ENCODE measurements at places on chromosomes 1 and 21.

- no peak for DNase-seq
These were observed 1.3 kb upstream of the SELP start for GRCh38 chr1:169631249-169631648.

GRCh38 chr1:61241411-61241838 is 159.1 kb downstream of the NFIA start:
- DNase-seq = no peak

GRCh38 chr1:219427403-219427802 is 185.5 kb downstream of the ZC3H11B start:
- no peak for DNase-seq

- DNase-seq = no peak
These were observed 6.0 kb downstream of the DLGAP3 start for GRCh38 chr1:34923490-34923889.

- DNase-seq = no peak
These were observed 4.2 kb downstream of the S100A12 start for GRCh38 chr1:153371231-153371630.

DNA sequence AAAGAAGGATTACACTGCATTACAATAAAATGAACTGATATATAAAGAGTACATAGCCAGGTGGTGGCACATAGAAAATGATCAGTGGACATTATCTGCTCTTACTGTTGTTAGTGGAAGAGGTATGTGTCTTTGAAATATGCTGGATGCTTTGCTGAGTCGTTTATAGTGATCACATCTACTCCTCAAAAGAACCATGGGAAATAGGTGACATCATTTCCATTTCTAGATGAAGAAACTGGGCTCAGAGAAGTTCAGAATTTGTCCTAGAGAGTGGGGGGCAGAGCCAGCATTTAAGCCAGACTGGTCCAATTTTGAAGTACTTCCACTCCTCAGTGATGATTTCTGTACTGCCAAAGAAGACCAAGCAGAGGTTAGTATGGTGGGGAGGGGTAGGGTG is 34.0 kb upstream of the BACH1 start:
- DNase-seq = no peak

- no peak for DNase-seq
These were observed 46.0 kb downstream of the PTGER3 start for GRCh38 chr1:71001624-71002023.

DNA sequence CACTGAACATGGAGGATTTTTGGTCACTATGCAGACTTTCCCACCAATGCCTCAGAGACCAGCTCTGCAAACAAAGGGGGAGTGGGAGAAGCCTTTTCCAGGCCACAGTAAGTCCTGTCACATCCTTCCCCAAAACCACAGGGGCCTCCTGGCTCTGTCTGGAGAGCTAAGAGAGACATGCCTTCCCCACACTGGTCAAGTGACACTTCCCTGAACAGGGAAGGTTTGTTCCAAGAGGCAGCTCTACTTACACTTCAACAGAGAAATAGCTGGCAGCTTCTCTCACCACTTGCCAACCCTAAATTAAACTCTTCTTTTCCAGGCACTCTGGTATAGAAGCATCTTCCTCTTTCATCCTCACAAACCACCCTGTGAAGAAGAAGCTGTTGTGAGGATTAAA is 39.7 kb downstream of the EDN2 start:
- no peak for DNase-seq

- no peak for DNase-seq
These were observed 7.1 kb upstream of the SLAMF7 start for GRCh38 chr1:160731990-160732389.

- DNase-seq = no peak
These were observed 154.3 kb downstream of the COQ8A start for GRCh38 chr1:227094249-227094966.

- DNase-seq = no peak
These were observed 2.0 kb downstream of the PBX1 start for GRCh38 chr1:164561007-164561406.

DNA sequence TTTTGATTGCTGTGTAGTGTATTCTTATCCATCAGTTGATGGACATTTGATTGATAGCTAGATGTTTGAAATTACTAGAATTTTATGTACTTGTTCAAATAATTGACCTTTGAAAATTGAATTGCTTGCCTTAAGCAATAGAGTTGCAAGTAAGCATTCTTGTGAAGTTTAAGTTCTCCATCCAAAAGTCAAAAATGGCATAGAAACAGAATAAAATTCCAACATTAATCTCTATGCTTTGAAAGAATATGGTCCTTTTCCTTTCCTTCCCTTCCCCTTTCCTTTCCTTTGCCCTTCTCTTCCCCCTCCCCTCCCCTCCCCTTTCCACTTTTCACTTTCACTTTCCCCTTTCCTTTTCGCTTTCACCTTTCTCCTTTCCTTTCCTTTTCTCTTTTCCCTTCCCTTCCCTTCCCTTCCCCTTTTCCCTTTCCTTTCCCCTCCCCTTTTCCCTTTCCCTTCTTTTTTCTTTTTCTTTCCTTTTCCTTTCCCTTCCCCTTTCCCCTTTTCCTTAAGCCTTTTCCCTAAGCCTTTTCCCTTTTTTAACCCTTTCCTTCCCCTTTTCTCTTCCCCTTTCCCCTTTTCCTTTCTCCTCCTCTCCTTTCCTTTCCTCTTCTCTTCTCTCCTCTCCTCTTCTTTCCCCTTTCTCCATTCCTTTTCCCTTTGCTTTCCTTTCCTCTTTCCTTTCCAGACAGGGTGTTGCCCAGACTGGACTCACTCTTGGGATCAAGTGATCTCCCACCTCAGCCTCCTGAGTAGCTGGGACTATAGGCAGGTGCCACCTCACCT is 67.4 kb downstream of the SASS6 start:
- DNase-seq = no peak
